Stimulated activated CD8-positive, alpha-beta memory T cell treated with anti-CD3 and anti-CD28 coated beads, Interleukin-4, amount 100 ng/mL, for 48 hours (primary cell): ENCODE measurements at places on chromosomes 2 and 18.

- no peak for DNase-seq
Observed at GRCh38 chr2:1969701-1970015, 225.3 kb upstream of the PXDN start.

DNA sequence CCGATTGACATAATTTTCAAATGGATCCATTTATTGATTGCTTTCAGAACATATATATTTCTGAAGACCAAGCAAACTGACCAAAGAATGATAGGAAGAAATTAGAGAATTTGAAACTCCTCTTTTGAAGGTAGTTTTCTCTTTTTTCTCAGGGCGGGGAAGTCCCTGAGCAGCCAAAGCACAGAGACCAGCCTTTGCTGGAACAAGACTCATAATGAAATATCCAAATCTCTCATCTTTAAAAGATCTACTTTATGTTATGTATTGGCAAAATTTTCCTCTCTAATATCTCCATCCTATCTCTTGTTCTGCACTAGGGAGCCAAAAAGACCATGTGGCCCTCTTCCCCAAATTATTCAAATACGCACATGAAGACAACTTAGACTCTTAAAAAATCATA is 379.0 kb upstream of the TCF4 start:
- DNase-seq = no peak

- DNase-seq = no peak
Observed at GRCh38 chr2:99451686-99452085, 38.1 kb downstream of the REV1 start.

- DNase-seq = no peak
Observed at GRCh38 chr2:69456950-69457445, 19.8 kb upstream of the NFU1 start.
